GM04503 (cell line): ENCODE measurements at places on chromosomes 5 and 9.

GRCh38 chr9:97936998-97937397, 974 bp downstream of the HEMGN start:
- no peak for DNase-seq

GRCh38 chr9:89185980-89186379, 7.4 kb upstream of the SHC3 start:
- no peak for DNase-seq

- DNase-seq: no peak
Observed at GRCh38 chr5:57937501-57938173, 455.0 kb upstream of the ACTBL2 start.

DNA sequence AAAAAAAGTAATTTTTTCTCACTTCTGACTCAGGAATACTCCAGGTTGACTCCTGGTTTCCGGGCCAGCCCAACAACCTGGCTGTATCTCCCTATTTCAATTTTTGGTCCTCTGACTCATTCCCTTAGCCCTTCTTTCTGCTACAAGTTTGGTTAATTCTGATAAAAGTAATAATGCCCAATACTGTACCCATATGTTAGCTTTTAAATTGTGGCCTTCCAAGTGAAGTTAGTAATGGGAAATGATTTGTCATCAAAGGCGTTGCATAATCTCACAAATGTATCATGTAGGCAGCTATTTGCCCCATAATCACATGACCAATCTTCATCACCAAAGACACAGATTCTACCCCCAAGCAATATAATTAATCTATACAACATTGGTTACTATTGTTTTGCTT, 31.1 kb upstream of the BNC2 start:
- no peak for DNase-seq

GRCh38 chr9:15915711-15916110, 362.9 kb downstream of the CCDC171 start:
- DNase-seq: no peak

GRCh38 chr5:122701640-122702523, 73.0 kb upstream of the SNX2 start:
- DNase-seq: no peak

DNA sequence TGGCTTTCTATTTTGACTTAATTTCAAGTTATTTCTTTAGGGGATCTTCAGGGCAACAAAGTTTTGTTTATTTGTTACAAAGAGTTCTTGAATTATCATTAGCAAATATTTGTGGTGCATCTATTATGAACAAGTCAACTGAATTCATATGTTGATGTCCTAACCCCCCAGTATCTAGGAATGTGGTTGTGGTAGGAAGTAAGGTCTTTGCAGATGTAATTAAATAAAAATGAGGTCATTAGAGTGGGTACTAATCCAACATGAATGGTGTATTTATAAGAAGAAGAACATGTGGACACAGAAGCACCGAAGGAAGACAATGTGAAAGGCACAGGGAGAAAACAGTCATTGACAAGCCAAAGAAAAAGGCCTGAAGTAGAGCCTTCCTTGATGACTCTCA, 474.0 kb upstream of the DAB2 start:
- no peak for DNase-seq

GRCh38 chr5:28269978-28270377, 1231.6 kb upstream of the CDH9 start:
- no peak for DNase-seq

- DNase-seq: no peak
Observed at GRCh38 chr5:172010278-172010677, 3.8 kb upstream of the FBXW11 start.

DNA sequence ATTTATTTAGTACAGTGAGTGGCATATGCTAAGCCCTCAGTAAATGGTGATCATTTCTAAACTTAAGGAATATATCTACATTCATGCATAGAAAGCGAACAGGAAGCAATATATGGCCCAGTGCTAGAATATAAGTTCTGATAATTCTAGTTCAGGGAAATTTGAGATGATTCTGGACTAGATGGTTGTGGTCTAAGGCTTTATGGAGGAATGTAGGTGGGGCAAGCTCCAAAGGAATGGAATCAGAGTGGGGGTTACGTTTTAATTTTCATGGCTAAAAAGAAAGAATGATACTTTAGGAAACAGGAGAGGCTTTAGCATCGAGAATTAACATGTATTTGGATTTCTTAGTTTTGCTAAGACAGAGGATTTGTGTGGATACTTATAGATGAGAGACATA, 56.1 kb downstream of the MTREX start:
- DNase-seq: no peak

DNA sequence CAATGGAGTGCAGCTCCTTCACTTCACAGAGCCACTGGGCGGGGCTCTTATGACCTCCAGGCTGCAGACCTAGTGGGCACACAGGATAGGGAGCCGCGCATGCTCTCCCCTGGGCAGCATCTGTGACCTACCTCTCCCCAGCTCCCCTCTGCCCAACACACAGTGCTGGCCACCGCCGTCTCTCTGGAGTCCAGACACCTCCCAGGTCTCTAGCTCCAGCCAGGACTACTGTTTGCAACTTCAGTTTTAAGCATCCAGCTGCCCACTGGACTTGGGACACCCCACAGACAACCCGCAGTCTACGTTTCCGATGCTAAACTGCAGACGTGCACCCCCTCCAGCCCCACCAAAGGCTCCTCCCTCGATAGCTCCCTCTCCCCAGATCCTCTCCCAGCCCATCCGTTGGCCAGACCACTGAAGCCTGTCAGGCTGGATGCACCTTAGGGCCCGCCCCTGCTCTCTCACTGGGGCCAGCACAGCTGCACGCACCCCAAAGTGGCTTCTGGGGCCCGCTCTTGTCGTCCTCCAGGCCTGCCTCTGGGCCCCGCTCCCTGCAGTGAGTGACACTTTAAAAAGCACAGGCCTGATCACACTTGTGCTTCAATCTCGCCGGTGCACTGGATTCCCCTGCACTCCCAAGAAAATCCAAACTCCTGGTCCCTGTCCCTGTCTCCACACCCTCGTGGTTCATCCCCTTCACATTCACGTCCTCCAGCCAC, 11.3 kb downstream of the FLT4 start:
- DNase-seq: no peak

- no peak for DNase-seq
Observed at GRCh38 chr5:93892481-93892880, 151.1 kb upstream of the POU5F2 start.

DNA sequence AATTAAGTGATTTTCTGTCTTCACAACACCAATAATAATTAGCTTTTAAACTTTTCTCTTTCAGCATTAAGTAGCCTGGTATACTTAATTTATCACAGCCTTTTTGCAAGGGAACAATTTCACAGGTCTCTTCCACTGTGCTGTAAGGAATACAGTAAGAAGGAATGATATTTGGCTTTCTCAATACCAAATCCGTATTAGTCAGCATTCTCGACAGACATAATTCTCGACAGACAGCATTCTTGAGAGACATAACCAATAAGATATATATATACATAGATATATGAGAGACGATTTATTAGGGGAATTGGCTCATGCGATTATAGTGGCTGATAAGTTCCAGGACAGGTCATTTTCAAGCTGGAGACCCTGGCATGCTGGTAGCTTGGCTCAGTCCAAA, 18.0 kb downstream of the PRKAA1 start:
- DNase-seq: no peak

GRCh38 chr9:20611691-20612287, 10.5 kb downstream of the MLLT3 start:
- DNase-seq: no peak

- no peak for DNase-seq
Observed at GRCh38 chr9:29039258-29039657, 1466.0 kb upstream of the C9orf72 start.

DNA sequence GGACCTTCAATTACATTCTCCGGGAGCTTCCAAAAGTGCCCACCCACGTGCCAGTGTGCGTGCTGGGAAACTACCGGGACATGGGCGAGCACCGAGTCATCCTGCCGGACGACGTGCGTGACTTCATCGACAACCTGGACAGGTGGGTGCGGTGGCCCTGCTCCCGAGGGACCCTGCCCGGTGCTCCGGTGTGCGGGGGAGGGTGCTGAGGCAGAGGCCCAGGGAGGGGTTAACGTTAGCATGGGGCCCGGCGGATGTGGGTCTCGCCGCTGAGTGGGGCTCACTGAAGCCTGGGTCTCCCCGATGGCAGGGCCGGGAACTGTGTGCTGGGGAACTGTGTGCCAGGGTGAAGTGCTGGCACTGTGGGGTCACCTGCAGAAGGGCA, 10.6 kb upstream of the AJM1 start:
- DNase-seq: no peak

DNA sequence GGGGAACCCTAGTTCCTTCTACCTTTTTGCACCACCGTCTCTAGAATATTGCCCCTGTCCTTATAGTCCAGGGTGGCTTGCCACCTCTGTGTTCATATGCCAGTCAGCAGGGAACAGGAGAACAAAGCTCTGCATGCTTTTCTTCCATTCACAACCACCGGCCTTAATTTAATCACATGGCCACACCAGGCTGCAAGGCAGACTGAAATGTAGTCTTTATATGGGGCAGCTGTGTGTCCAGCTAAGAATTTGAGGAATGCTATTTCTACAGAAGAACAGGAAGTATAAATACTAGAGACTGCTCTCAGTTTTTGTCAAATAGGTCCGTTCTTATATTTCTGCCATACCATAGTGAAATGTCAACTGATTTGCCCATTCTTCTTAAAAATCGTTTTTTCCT, 5.8 kb downstream of the C5orf22 start:
- no peak for DNase-seq

- no peak for DNase-seq
Observed at GRCh38 chr5:171340491-171340890, 31.4 kb downstream of the TLX3 start.

DNA sequence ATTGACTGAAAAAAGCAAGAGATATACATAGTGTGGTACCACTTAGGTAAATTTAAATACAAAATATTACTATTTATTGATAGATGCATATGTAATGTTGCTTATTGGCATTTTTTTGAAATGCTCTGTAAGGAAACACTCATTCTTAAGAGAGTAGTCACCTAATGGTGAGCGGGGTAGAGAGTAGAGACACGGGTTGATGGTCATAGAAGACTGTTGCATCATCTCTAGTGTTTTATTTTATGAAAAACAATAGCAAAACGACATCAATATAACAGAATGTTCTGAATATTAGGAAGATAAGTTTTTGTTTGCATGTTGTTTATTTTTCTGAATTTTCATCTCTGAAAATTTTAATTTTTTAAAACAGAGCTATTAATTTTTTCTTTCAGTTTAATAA, 4.0 kb downstream of the SRP19 start:
- DNase-seq: no peak

DNA sequence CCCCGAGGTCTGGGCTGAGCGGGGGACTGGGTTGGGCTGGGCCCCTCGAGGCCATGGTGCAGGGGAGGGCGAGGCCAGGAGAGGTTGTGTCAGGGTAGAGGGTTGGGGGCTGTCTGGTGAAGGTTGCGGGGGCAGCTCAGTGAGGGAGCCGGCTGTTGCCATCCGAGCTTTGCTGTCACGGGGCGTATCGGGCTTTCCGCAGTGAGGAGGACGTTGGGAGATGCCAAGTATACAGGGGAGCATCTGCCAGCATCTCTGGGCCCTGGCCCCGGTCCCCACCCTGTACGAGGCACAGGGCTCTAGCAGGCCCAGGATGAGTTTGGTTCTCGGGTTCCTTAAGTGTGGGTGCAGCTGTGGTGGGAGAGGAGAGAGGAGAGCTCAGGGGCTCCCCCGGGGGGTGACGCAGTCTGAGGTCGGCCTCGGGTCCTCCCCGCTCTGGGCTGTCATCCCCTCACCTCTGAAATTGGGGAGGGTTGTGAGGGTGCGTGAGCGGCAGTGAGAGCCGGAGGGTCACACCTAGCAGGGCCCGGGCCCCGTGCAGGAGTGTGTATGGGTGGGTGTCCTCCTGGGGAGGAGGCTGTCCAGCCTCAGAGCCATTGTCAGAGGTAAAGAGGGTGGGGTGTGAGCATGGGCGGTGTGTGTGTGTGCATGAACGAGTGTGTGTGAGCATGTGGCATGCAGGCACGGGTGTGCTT, 87.3 kb downstream of the COL5A1 start:
- DNase-seq: no peak

GRCh38 chr9:5938449-5938848, 47.8 kb downstream of the MLANA start:
- no peak for DNase-seq

- no peak for DNase-seq
Observed at GRCh38 chr5:147397616-147398015, 112.3 kb downstream of the DPYSL3 start.

DNA sequence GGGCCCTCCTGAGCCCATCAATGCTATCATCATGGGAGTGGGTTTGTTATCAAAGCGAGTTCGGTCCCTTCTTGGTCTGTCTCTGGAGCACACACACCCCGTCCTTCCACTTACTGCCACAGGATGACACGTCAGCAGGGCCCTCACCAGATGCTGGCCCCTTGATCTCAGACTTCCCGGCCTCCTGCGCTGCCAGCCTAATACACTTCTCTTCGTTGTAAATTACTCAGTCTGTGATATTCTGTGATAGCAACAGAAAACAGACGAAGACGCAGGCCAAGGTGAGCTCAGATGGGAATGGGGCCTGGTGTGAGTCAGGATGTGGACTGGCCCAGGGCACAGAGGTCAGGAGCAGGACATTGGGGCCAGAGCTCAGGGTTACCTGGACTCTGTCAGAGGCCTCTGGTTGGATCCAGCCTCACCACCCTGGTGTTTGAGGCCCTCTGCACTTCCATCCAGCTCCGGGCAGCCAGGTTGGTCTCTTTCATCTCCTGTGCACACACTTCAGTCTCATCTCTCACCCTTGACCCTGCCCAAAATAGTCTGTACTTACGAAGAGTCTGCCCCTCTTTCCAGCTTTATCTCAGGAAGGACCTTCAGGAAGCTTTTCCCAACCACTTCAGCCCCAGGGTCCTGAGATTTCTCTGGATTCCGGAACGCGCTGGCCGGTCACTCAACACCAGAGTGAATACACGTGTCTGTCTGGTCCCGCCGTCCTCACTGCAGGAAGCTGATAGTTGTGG, 26.0 kb upstream of the CNOT6 start:
- no peak for DNase-seq

DNA sequence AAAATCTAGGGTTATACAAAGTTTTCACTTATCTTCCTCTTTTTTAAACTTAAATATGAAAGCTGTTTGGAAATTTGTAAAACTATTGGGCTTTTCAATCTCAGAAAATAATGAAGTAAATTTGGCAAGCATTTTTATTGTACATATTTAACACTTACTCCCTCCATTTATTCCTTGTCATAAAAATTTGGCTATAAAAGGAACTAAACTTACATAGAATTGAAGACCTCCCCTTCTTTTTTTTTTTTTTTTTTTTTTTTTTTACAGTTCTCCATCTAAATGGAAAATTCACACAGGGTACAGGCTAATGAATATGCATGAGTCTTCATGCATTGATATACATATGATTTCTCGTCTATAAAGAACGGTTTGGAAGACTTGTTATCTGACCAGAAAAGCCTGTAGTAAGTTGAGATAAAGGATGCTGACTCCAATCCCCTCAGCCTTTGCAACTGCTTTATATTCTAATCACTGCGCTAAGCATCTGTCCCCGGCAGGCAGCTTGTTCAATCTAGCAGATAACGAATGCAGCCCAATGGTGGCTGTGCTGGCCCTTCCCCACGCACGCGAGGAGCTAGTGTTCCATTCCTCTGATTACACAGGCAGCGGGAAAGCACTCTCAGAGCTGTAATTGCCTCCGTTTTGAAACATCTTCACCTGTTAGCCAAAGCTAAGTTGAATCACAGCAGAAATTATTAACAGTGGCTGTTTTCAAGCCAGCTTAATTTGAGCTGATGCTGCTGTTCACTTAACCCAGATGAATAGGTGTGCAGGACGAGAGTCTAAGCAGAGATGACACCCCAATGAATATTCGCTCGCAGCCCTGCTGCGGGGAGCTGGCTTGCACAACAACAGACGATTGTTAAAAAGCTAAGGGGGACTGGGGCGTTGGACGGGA, 453.8 kb upstream of the ZNF608 start:
- no peak for DNase-seq
